Non-pigmented ciliary epithelial cell (primary cell): ENCODE measurements at places on chromosomes 2 and 18.

GRCh38 chr2:204170411-204170810 lies 233.8 kb downstream of the ICOS start:
- DNase-seq: no peak

DNA sequence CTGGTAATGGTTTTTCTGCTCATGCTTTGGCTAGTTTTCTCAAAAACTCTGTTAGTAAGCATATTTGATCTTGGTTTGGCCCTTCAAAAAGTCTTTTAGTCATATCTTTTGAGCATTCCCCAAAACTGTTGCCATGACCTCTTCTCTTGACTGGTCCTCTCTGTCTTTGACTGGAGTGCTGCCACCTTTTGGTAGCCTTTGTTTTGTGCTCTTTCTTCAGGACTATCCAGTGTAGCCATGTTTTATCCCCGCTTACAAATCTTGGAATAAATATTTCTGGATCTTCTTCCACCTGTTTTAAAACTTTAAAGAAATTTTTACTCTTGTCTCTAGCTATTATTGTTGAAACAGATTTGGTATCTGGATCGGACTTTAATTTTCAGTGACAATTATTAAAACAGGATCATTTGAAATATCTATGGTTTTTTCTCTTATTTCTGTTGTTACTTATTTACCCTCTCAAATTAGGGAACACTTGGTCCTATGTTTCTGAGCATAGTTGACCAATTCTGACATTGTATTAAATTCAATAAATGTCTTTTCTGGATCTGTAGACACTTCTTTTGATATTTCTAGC lies 965 bp upstream of the ELOA2 start:
- peak; percentile 4 for DNase-seq

DNA sequence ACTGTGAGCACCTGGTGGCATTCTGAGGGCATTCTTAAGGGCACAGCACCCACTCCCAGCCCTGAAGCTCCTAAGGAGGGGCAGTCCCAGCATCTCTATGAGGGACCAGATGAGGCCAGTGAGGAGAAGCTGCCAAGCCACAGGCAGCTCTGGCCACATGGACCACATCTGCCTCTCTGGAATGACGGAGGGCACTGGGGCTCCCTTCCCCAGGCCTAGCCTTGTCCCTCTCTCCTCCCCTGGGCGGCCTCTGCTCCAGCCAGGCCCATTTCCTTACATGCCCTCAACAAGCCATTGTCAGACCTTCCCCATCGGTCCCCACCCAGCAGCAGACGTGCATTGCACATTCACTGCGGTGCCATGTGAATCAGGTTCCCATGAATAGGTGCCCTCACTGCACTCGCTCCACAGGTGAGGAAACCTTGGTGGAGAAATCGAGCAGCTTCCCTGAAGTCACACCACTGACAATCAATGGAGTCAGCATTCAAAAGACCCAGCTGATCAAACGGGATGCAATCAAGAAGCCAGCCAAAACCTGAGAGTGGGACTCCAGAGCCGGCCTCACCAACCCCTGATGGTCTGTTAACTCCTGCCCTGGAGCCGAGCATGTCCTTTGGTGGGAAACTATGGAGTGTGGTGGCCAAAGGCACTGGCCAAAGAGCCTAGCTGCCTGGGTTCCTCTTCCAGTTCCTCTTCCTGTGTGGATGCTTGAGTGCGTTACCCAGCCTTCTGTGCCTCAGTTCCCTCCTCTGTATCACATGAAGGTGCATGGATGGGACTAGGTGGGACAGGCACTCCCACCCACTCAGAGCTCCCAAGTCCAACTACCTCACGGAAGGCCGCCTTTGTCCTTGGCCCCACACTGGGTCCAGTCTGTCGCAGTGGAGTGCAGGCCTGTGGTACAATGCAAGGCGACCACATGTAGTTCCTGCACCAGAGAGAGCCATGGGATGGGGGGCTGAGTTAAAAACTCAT lies 147.3 kb downstream of the ZFP36L2 start:
- no peak for DNase-seq

- no peak for DNase-seq
Observed at GRCh38 chr2:89819809-89820208, 1128.3 kb downstream of the RPIA start.

- DNase-seq: no peak
Observed at GRCh38 chr2:7819850-7820249, 862.0 kb upstream of the ID2 start.

DNA sequence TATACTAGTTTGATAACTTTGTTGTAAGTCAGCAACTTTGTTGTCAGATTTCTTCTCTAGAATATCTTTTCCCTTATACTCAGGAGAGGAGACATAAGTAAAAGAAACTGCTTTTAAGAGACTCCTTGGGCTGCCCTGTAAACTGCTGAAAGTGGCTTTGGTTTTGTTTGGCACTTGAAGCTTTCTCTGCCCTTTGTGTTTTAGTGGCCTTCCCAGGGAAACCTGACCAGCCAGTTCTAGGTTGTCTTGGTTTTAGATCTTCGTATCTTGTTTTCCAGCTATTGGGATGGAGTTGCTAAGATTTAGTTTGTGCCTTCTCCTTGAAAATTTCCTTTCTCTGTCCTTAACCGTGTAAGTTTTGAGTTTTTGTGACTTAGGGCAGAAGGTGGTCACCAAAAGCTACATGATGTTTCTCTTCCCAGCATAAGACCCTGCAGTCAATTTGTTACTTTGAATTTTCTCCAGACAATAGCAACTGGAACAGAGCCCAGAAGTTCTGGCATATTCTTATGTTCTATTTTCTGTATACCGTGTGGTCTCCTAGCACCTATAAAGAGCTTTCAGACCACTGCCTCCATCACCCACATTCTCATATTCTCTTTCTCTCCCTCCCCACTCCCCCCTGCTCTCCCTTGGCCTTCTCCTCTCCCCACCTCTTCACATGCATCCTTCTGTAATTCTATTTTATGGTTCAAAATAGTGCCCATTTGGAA lies 81.1 kb downstream of the BOLA3 start:
- no peak for DNase-seq

DNA sequence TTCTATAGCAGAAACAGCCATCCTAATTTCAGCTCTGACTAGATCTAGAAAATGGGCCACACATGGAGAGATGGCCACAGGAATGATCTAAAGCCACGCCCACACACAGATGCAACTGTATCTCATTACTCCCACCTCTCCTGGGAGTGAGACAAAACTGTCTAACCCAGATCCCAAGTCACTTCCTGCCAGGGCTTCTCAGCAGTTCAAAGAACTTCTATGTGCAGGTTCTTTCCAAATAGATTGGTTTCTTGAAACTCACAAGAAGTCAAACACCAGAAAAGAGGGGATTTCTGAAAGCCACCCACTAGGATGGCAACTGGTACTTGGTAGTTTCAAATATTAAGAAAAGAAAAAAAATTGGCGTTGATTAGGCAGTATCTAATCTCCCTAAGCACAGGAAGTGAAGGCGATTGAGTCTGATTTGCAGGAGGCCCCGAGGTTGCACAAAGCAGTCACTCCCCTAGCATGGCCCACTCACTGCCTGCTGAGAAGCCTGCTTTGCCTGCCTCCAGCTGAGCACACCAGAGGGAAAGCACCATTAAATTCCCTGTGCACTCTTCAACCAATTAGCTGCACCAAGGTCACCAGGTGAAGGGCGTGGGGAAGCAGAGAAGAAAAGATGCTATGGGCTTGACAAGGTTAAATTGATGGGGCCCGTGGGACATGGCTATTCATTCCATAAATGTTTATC lies 51.1 kb downstream of the PAPOLG start:
- peak; percentile 68 for DNase-seq

GRCh38 chr2:101253013-101253702 lies 472 bp downstream of the CNOT11 start:
- DNase-seq: no peak

- DNase-seq: no peak
Observed at GRCh38 chr2:85978883-85979780, 90.3 kb upstream of the ST3GAL5 start.

GRCh38 chr18:34873986-34874580 lies 164.0 kb downstream of the DTNA start:
- no peak for DNase-seq

DNA sequence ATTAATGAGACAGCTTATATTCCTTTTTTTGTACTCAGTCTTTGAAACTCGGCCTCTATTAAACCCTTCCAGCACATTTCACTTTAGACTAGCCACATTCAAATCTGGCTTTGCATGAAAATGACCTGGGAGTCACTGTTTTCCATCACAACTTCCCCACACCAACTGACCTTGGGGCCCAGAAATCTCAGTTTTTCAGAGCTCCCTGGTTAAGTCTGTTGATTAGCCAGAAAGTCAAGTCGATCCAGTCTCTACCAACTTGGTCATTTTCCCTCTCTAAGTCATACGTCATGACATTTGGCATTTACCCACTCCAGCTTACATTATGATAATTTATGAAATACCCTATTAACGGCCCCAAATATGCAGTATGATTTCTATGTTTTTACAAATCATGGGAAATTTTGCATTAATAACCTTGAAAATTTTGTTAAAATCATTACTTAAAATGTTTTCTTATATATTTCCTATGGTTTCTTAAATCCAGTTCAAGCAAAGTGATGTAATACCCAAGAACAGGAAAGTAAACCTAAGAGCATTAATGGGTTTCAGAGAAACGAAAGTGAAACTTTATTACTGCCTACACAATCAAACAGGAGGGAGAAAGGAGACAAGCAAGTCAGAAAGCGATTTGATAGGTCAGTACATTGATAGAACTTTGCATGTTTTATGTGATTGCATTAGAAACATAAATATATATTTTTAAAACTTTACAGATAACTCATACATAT lies 77.1 kb downstream of the SPATS2L start:
- no peak for DNase-seq

- no peak for DNase-seq
Observed at GRCh38 chr18:61694236-61694635, 198.6 kb downstream of the RNF152 start.

- no peak for DNase-seq
Observed at GRCh38 chr2:180579388-180579787, 401.0 kb upstream of the UBE2E3 start.

- DNase-seq: no peak
Observed at GRCh38 chr2:18519914-18520450, 40.5 kb downstream of the RDH14 start.

DNA sequence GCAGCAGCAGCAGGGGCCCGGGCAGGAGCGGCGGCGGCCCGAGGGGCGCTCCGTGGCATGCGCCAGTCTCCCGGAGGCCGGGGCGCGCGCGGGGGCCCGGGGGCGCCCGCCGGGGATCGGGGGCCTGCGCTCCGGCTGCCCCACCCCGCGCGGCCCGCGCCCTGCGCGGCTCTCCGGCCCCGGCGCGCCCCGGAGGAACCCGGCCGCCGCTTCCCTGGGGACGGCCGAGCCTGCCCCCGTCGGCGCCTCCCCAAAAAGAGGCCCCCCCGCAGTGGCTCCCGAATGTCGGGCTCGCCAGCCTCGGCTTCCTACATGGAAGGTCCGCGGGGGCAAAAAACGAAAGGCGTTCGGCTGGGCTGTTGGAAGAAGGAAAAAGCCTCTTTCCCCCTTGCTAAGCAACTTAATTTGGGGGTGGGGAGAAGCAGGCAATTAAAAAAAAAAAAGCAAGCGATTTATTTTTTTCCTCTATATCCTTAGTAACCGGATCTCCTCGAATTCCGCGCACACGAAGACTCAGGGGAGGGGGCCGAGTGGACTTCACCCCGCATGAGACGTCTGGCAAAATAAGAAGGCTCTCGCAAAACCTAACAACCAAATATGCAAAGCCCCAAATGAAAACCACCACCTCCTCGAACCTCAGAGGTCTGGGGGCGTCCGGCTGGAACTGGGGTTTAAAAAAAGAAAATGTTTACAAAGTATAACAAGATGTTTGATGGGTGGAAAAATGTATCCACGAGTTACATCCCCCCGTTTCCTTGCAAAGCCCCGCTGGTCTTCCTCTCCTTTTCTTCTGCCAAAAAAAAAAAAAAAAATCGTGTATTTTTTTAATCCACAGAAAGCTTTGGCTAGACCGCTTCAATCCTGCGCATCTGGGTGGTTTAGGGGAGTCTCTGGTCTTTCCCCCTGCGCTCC lies at the start of gene SMAD7:
Gene SMAD7 (minus strand): TSS at position 430 of the 912 bp plus-strand sequence. CDS start 541 bp downstream, outside the sequence.
- DNase-seq: no peak

DNA sequence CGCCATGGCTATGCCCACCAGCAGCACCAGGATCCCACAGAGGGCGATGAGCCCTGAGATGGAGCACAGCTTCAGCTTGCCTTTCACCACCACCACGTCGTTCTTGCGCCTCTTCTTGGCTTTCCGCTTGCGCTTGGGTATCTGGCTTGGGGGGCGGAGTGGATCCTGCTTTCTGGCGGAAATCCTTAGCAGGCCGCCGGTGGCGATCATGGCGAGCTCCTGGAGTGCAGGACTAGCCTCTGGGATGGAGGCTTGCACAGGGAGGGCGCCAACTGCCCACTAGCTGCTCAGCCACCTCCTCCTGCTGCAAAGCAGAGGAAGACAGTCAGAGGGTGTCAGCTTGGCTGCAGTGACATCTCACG lies 3.5 kb downstream of the TMEM200C start:
- DNase-seq: no peak

DNA sequence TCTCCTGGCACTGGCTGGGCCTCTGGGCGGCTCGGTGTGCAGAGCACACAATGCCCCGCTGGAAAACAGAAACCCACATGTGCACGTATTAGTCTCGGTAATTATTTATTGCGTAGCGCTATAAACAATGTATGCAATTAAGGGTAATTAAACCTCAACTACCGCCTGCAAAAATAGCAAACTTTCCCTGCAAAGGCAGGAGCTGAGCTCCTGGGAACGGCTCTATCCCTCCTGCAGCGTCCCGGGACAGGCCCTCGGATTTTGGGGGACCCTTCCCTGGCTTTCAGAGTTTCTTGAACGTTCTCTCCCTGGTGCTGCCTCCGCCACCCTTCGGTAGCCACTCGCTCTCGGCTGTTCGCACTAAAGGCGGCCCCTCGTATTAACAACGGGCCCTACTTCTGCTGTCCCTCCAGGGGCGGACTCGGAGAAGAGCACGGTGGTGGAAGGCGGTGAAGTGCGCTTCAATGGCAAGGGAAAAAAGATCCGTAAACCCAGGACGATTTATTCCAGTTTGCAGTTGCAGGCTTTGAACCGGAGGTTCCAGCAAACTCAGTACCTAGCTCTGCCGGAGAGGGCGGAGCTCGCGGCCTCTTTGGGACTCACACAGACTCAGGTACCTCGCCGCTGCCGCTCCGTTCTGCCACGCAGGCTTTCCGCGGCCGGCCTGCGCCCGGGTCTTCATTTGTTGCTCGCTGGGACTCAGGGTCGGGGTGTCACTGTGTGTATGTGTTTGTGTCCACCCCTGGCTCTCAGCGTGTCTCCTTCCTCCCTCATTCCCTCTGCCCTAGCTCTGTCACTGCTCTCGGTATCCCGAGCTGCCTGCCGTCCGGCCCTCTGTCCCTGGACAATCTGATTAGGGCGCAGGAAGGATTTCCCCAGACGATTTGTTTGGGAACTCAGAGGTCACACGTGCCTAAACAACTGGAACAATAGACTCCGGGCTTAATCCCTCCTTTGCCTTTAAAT lies 1.2 kb downstream of the DLX1 start:
- no peak for DNase-seq
